ENCODE measurements at places on chromosomes 5 and 9.

GRCh38 chr9:94783102-94783682 is 56.7 kb downstream of the AOPEP start:
- DNase-seq = peak; percentile 19

DNA sequence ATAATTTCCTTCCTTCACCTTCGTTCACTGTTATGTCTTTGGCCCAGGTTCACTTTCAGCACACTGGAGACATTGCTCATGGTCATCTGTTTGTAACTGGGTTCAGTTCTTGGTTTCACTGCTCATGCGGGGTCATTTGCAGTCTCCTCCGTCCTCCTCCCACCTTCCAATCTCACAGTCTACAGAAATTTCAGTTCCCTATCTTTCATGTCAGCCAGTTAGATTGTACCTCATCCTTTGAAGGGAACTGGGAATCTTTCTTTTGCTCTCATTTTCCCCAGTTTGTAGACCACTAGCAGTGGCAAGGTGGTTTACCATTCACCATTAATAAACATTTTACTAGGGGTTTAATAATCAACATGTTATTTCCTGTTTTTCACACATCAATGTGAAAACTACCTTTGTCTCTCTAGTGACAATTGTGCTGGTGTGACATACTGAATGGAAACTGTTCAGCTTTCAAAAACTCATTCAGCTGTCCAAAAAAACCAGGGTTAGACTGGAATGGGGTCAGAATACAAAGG is 100.9 kb upstream of the IL6ST start:
- DNase-seq = no peak

- DNase-seq = no peak
These were observed 320.1 kb downstream of the MTRR start for GRCh38 chr5:8188874-8189565.

DNA sequence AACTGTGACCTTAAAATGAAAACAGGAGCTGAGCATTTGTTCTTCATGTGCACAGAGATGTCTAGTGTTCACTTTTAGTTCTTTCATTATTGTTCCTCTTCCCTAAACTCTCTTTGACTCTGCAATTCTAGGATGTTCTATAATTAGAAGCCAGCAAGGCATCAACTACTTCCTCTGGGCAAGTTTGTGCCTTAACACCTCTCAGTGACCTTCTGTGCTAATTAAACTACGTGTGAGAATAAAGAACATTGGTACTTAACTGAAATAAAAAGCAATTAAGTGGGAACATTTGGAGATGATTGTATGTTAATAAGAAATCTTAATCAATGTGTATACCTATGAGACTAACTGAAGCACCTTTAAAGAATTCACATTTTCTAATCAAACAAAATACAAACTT is 242.8 kb downstream of the RASEF start:
- no peak for DNase-seq

DNA sequence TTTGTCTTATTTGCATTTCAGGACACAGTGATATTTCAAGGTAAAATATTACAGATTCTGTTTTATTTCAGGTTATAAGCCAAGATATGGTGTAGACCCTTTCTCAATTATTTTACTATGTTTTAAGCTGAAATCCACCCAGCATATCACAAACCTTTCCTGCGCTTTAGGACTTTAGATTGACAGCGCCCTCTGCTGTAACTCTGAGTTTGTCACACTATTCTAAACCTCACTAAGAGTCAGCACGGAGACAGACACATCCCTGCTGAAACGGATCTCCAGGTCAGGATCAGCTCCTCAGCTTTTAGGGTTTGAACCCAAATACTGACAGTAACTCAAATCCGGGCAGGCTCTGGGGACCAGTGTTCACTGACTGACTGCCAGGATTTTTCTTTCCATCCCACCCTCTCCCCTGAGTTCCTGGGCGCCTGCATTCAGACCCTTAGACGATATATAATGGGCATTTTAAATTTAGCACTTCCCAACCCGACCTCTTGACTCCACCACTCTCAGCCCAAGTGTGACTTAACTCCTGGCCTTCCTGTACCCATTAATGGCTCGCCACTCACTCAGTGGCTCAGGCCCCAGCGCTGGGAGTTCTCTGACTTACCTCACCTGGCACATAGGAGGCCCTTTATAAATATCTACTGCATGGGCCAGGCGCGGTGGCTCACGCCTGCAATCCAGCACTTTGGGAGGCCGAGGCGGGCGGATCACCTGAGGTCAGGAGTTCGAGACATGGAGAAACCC is 33.5 kb downstream of the TLX3 start:
- no peak for DNase-seq

GRCh38 chr5:32071351-32071944 is 102.7 kb downstream of the GOLPH3 start:
- no peak for DNase-seq

GRCh38 chr9:126393876-126394275 is 67.2 kb downstream of the MVB12B start:
- DNase-seq = no peak

DNA sequence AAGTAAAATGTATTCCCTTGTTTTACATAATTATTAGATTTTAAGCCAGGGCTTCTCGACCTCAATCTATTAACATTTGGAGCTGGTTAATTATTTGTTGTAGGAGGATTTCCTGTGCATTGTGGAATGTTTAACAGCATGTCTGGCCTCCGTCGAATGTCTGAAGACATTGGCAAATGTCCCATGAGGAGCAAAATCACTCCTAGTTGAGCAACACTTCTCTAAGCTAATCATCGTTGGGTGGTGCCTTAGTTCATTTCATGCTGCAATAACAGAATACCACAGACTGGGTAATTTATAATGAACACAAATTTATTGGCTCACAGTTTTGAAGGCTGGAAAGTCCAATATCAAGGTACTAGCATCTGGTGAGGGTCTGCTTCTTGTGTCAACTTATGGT is 13.4 kb upstream of the VPS13A start:
- no peak for DNase-seq

DNA sequence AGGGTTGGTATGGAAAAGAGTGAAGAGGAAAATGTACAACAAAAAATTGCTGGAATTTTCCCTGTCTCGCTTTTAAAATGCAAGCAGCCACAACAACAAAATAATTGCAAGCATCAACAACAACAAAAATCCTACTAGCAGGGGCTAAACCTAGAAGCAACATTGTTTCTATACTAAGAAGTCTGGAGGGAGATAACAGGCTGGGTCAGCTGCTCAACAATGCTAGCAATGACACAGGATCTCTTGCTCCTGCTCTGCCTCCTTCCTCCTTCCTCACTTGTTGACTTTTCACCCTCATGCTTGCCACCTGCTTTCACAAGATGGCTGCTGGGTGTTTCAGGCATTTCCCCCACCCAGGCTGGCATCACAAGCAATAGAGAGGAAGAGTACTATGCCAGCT is 7.6 kb upstream of the AOPEP start:
- no peak for DNase-seq

- DNase-seq = no peak
These were observed 892.6 kb downstream of the TAF11L14 start for GRCh38 chr5:18526792-18527405.

GRCh38 chr5:50759526-50760270 is 93.3 kb downstream of the PARP8 start:
- no peak for DNase-seq

GRCh38 chr5:126455728-126456127 is 32.5 kb downstream of the GRAMD2B start:
- DNase-seq = no peak

DNA sequence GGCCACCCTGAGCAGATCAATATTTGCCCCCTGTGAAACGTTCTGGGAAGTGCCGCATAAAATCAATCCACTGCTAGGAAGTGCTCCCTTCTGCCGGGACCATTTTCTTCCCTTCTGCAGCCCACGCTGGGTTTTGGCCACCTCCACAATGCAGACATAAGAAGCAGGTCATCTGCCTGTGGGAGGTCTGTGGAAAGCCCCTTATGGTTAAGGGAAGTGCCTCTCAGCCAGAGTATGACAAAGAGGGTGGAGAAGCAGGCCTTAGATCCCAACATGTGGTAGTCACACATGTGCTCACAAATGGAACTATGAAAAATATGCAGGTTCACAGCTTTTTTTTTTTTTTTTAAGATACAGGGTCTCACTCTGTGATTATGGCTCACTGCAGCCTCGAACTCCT is 82.8 kb downstream of the SLC1A3 start:
- DNase-seq = no peak

DNA sequence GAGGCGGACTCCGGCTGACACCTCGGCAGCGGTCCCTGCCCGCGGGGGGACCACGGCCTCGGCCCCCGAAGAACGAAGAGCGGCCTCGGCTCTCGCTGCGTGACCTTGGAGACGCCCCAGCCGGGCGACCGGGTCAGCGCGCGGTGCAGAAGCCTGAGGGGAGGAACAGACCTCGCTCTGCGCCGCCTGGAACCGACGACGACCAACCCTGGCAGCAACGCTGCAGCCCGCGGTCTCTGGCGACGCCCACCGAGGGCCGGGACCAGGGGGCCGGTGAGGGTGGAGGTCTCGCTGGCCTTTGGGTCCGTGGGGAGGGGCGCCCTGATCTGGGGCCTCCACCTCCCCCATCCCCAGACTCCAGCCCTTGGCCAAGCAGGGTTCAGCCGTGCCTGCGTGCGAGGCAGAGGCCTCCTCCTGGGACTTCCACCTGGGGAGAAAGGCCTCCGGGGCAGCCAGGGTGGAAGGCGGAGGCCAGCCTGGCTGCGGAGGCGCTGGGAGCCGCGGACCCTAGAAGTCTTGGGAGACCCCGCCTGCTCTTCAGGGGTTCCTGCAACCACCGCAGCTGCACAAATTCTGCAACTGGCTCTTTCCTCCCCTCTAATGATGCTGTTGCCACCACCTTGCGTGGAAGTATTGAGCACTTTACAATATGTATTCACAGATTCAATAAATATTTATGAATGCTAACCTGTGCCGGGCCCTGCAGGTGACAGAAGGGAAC is 44.3 kb upstream of the SLC12A7 start:
- no peak for DNase-seq

- DNase-seq = no peak
These were observed 237.1 kb downstream of the RFX3 start for GRCh38 chr9:3288686-3289085.

- DNase-seq = no peak
These were observed 197.0 kb downstream of the FBN2 start for GRCh38 chr5:128341056-128341455.

GRCh38 chr5:122076050-122076461 is 2.0 kb downstream of the LOX start:
- DNase-seq = no peak

GRCh38 chr9:133785753-133786370 is 47.7 kb upstream of the SARDH start:
- no peak for DNase-seq

DNA sequence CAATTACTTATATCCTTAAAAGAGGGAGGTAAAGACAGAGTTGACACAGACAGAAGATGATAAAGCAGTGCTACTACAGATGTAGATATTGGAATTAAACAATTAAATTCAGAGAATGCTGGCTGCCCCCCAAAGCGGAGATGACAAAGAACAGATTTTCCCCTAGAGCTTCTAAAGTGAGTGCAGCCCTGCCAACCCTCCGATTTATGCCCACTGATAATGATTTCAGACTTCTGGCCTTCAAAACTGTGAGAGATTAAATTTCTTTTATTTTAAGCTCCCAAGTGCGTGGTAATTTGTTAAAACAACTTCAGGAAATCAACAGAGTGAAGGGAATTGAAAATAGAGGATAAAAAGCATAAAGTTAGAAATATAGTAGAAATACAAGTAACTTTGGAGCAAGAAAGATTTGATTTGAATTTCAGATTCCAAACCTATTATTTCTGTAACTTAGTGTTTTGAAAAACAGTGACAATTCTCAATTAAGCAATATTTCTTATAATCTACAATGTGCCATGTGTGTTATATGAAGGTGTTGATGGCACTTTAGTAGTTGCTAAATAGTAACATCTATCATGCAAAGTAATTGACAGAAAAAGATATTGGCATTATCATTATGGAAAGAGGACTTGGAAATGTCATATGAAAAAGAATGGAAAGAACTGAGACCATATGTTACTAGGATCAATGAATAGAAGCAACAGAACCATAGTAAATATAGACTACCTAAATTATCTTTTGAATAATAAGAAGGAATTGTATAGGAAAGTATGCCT is 946.4 kb upstream of the PTPRD start:
- no peak for DNase-seq

DNA sequence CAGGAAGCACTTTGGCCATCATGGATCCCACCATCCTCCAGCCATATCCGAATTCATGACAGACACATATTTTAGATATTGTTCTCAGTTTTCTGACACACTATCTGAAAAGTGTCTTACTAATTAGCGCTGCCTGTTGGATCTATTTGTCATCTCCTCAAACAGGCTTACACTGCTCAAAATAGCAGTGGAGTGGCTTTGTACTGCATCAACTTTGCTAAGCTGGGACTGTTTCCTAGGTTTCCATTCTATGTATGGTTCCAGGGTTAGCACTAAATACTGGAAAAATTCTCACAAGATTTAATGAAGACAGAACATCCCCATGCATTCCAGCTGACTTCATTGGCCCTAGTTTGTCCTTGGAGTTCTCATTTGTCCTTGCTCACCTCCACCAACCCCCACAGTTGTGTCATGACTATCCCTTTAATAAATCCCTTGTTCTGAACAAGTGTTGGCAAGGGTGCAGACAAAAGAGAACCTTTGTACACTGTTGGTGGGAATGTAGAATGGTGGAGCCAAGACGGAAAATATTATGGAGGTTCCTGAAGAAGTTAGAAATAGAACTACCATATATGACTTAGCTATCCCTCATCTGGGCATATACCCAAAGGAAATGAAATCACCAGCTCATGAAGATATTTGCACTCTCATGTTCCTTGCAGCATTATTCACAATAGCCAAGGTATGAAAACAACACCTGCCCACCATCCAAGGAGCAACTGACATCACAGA is 136.5 kb upstream of the RAI14 start:
- DNase-seq = no peak

- DNase-seq = no peak
These were observed 35.9 kb upstream of the POC5 start for GRCh38 chr5:75753182-75753581.

DNA sequence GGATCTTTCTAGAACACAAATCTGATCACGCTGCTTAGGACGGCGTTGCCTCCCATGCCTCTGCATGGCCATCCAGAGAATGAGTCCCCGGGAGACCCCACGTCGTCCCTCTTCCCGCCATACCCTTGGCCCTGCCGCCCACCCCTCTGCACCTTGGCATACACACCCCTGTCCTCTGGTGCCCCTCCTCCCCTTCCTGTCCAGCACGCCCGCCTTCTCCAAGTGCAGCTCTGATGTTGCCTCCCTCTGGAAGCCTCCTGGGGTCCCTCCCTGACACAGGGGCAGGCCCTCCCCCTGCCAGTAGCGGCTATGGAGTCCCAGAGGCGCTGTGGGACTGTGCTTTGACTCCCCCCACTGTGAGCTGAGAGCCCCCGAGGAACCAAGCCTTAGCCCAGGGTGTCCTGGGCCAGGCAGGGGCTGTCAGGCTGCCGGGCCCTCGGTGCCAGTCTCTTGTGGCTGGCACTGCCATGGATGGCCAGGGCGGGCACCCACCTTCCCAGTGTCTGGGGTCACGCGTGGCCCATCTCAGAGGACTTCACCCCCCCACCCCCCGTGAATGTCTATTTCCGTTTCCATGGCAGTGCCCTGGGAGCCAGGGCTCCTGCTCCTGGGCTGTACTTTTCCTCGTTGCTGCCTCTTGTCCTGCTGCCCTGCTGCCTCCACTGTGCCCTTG is 70.5 kb upstream of the RNU6ATAC start:
- no peak for DNase-seq
